AG20443 (cell line): ENCODE measurements at places on chromosomes 5 and 9.

- no peak for DNase-seq
These were observed 133.9 kb downstream of the DROSHA start for GRCh38 chr5:31397926-31398557.

DNA sequence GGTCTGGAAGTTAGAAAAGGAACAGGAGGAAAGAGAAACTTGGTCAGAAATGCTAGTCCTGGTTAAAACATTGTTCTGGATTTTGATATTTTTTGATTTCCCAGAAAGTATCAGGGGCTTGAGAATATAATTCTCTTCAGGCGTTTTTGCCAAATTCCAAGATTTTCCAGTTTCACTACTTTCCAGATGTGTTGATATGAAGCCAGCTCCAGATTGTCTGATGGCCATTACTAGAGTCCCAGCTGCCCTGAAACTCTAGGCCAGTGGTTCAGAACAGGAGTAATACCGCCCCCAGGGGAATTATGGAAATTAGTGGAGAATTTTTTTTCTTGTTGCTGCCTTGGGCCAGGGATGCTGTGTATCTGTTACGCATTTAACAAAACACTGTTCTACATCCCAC lies 88.6 kb downstream of the KCNN2 start:
- no peak for DNase-seq

DNA sequence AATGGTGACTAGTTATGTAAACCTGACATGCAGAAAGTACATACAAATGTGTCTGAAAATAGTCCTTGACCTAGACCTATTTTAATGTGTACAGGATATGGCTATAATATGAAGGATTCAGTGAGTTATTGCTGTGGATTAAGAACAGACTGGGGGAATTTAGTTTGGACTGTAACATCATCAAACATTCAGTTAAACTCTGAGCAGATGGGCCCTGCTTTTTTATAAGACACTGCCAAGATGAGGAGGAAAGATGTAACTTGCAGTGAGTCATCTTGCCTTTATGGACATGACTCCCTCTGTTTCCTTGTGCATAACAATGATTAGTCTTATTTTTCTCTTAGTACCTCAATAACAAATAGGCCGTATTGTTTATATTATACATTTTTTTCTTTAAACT lies 12.2 kb downstream of the PPP3R2 start:
- peak; percentile 74 for DNase-seq

DNA sequence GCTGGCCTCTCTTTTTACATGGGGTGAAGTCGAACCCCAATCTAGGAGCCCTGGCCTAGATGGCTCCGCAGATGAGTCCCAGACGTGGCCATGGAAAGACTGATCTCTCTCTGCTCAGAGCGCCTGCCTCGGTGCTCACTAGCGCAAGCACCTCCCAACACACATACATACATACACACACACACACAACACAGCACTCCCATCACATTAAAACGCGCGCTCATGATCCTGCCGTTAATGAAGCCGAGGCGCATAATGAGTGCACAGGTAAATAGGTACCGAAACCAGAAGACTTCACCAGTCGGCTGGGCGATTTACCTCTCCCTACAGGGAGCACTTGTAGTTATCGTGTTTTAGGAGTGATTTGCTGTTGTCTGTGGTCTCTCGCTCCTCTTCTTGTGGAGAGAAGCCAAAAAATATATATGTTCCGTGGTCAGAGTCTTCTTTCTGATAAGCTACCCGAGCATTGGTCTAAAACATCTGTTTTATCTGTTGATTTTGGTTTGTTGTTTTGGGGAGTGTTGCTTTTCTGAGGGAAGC lies 207.7 kb downstream of the MEF2C start:
- no peak for DNase-seq

- DNase-seq: no peak
These were observed 38.5 kb downstream of the CSF2 start for GRCh38 chr5:132112111-132112510.

DNA sequence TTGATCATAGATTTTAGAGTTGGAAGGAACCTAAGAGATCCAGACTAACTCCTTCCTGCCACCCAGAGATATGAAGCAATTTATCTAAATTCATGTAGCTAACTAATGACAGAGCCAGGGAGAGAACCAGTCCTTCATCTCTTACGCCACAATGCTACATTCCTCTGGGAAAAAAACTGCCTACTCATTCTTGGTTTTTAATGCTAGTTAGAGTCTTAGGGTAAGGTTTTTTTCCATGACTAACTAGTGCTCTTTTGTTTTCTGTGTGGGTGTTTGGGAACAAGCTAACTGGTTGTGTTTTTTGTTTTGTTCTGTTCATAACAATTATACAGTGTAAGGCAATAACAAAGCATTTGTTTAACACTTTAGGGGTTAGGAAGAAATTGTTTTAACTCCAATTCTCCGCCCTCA lies 52.4 kb downstream of the SLC44A1 start:
- DNase-seq: peak; percentile 76

DNA sequence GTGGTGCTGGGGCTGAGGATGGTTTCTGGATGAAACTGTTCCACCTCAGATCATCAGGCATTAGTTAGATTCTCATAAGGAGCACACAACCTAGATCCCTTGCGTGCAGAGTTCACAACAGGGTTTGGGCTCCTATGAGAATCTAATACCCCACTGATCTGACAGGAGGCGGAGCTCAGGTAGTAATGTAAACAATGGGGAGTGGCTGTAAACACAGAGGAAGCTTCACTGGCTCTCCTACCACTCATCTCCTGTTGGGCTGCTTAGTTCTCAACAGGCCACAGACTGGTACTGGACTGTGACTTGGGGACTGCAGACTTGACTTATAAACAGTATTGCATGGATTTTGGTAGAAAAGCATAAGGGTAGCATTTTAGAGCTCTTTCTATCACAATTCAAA lies 870.7 kb upstream of the CDH10 start:
- no peak for DNase-seq

DNA sequence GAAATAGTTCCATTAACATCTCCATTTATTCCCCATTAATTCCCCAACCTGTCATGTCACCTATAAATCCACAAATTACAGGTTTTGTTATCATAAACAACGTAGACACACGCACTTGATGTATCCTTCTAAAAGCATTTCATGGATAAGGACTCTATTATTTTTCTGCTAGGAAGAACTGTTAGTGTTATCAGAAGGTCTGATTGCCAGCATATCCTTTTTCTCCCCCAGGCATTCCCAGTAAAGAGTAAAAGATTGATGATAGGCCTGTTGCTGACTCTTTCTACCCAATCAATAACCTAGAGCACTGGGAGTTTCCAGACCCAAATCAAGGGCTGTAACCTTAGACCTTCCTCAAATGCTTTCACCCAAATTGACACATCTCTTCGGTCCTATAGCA lies 60.8 kb downstream of the RFK start:
- DNase-seq: no peak

DNA sequence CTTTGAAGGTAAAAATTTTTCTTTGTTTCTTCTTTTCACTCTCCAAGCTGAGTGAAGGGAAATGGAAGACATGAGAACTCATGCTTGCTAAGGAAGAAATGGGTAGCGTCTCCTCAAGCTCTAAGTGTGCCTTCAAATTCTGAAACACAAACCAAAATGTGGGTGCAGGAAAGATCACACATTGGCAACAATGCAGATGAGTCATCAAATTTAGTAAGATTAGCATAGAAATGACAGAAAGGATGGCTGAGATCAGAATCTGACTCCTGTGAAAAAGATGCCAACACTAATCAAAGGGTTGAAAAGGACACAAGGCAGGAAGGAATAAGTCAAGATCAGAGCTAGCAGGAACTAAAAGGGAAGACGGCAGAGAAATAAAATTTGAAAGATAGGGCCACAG lies 61.1 kb upstream of the ZNF462 start:
- no peak for DNase-seq

GRCh38 chr5:175410926-175411325 lies 33.1 kb downstream of the DRD1 start:
- no peak for DNase-seq

DNA sequence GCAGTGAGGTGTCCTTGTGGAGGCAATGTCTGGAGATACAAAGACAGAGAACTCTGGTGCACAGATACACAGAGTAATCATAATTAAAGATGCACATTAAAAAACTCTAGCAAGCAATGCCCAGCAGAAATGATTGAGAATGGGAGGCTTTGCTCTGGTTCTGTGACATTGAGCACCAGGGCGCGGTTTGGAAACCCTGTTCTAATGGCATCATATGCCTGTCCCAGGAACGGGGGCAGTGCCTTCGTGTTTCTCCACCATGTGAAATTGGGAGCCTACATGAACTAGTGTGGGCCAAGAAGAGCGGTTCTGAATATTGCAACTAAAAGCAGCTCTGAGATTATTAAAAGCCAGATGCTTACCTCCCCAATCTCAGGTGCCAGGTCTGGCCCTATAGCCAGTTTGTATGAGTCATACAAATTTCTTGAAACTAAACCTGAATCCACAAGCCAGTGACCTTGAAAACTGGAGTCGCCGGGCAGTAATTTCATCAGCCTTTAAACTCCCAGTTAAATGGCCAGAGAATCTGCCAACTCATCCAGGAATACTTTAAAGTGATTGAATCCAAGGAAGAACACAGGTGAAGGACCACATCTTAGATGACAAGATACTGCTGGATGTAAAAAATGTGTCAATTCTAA lies 22.2 kb upstream of the CTSL start:
- DNase-seq: no peak

DNA sequence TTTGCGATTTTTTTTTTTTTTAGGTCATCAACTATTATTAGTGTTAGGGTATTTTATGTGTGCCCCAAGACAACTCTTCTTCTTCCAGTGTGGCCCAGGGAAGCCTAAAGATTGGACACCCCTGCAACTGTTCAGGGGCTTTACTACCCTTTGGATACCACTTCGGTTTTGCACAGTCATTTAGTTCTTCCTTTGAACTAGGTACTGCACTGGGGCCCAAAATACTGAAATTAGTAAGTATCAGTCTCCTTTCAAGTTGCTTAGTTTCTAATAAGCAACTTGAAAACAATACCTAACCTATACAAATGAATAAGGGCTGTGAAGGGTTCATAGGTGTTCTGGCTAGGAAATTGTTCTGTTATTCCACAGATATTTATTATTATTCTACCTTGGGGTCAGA lies 45.3 kb downstream of the CWC27 start:
- DNase-seq: no peak

DNA sequence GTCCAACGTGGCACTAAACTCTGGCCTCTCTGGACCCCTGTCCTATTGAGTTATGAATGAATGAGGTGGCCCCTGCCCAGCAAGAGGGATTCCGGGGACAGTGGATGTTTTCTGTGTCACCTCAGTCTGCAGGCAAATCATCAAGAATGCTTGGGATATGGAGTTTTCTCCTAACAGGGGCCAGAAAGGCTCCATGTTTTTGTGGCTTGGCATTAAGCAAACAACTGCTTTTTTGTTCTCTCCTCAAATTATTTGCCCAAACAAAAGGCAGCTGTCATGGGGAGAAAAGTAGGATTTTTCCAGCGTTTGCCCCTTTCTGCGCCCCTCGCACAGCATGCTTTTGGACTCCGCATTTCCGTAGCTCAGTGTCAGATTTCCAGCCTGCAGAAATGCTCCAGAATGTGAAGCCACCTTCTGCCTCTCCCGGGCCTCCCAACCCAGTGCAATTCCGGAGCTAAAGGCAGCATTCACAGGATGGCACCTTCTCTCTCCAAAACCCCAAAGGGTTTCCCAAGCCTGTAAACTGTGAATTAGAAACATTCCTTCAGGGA lies 553.3 kb downstream of the CCDC171 start:
- no peak for DNase-seq

GRCh38 chr5:163079618-163080017 lies 357.8 kb upstream of the CCNG1 start:
- DNase-seq: no peak

- DNase-seq: no peak
These were observed 1171.5 kb upstream of the NUDT12 start for GRCh38 chr5:104734046-104734445.

DNA sequence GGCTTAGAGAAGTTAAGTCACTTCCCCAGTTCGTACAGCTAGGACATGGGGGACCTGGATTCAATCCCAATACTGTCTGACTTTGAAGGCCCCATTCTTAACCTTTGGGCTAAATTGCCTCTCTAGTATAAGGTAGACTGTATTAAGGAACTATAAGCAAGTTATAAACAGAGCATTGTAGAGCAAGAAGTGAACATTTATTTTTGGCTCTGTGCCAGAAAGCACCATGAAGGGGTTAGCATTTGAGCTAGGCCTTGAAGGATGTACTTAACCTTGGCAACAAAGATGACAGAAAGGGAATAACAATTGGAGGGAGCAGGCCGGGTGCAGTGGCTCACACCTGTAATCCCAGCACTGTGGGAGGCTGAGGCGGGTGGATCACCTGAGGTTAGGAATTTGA lies 32.8 kb downstream of the GALNT10 start:
- DNase-seq: no peak

GRCh38 chr9:135607401-135608293 lies 31.7 kb downstream of the GLT6D1 start:
- DNase-seq: no peak

GRCh38 chr9:127559247-127559680 lies 52.8 kb upstream of the STXBP1 start:
- no peak for DNase-seq

GRCh38 chr9:126375386-126375785 lies 48.8 kb downstream of the MVB12B start:
- peak; percentile 76 for DNase-seq

GRCh38 chr9:128731093-128731492 lies 7.2 kb upstream of the ZDHHC12 start:
- DNase-seq: no peak

DNA sequence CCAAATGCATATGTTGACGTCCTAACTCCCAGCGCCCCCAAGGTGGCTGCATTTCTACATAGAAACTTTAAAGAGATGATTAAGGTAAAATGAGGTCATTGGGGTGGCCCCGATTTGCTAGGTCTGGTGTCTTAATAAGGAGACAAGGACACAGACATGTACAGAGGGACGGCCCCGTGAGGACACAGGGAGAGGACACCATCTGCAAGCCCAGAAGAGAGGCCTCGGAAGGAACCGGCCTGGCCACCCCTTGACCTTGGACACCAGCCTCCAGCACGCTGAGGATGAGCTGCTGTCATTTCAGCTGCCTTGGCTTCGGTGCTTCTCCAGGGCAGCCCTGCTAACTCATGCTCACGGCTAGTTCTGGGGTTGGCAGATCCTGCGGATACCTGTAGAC lies 73.2 kb downstream of the MRPL36 start:
- DNase-seq: no peak

GRCh38 chr9:97747201-97747965 lies 50.2 kb upstream of the XPA start:
- no peak for DNase-seq

DNA sequence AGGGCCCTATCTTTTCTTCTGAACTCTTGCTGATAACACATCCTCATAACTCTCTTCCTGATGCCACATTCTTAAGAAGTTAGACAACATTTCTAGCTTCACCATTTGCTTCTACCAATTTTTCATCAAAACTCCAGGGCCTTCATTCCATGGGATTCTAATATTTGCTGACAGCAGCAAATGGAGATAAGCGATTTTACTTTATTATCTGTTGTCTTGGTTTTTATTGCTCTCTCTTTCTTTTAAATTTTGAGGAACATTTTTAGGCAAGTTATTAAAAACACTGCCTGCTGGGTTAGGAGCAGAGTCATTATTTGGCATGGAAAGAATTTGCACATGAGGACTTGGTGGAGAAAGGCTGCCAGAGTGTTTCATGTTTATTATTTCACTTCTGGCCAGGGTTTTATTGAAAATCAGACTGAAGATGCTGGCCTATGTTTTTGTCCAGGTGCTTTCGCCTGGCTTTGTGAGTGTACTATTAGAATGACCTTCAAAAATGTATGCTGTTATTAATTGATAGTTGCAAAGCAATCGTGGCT lies 27.7 kb downstream of the NSG2 start:
- no peak for DNase-seq
